ENCODE measurements at places on chromosomes 4 and X.

DNA sequence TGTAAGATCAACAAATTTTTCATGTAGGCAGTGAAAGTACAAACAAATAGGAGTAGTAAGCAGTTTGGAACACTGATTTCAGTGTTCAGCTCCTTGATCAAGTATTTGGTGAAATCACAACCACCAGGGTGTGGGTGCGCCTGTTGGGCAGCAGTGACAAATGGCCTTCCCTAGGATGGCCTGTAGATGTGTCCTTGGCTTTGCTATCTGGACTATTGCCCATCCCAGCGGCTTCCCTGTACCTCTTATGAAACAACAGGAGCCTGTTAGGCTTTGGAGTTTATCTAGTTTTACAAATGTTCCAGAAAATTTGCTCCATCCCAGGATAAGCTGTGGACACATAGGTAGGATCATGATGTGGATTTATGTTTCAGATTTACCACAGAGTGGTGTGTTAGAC is 216.8 kb upstream of the FAT1 start:
- no peak for DNase-seq

GRCh38 chr4:98509721-98510120 is 148.7 kb downstream of the TSPAN5 start:
- no peak for DNase-seq

DNA sequence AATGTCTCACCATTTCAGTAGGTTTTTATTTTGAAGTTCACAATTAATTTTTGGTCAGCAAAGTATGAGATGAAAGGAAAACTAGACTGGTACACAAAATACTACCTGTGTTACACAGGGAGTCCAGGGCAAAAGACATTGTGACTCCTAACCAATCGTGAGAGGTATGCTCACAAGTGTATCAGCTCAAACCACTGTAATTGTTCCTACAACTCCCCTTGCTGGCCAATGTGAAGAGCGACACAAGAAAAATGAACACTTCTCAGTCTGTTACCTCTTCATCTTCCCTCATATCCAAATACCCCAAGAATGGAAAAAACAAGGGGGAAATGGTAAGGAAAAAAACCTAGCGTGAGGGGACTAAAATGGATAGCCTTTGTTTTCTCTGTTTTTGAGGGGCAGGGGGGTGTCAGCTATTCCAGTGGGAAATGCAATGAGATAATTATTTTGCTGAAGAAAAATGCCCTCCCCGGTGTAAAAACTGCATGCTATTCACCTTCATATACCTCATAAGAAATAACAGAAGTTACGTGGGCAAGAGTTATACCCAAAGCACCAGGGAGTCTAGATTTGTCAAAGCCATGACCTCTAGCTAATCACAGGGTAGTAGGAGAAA is 30.6 kb upstream of the NSUN7 start:
- DNase-seq: peak; percentile 18

- no peak for DNase-seq
Observed at GRCh38 chrX:10062352-10062751, 94.4 kb upstream of the CLCN4 start.

DNA sequence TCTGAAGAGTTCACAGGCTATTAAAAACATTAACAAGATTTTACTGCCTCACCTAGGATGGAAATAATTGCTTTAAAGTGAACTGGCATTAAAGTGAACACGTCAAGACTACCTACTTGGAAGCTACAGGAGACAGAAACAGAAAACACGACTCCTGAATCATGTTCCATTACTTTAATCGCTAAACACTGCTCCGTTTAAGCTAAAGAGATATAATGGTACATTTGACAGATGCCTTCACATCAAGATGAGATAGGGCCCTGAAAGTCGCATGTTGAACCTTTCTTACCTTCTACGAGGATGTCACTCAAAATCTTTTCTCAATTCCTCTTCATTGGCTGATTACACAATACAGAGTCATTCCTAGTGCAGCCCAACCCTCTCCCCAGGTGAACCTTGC is 206.3 kb upstream of the GATB start:
- no peak for DNase-seq

GRCh38 chr4:4762909-4763821 is 96.3 kb upstream of the MSX1 start:
- DNase-seq: no peak

DNA sequence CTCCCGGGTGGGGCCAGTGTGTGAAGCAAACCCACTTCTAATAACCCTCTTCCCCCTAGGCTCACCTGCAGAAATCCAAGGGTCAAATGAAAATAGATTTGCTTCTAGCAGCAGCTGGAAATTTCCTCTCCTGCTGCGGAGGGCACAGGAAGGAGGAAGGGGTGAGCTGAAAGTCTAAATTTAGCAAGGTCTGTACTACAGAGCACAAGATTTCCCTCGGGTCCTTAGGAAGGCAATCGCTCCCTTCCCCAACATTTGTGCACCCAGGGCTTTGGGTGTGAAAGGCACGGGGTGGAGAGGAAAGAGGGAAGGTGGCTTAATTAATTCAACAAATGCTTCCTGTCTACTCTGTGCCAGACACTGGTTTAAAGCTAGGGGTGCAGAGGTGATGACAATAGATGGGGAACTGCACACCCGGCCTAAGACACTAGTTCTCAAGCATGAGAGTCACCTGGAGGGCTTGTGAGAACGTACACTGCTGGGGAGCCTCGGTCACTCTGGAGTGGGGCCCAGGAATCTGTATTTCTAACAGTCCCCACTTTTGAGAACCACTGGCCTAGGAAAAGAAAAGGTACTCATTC is 204.4 kb downstream of the NSUN7 start:
- no peak for DNase-seq

GRCh38 chrX:119482481-119483480 is 14.5 kb downstream of the SLC25A5 start:
- DNase-seq: peak; percentile 70

GRCh38 chrX:111375747-111376146 is 36.2 kb downstream of the DCX start:
- DNase-seq: no peak

DNA sequence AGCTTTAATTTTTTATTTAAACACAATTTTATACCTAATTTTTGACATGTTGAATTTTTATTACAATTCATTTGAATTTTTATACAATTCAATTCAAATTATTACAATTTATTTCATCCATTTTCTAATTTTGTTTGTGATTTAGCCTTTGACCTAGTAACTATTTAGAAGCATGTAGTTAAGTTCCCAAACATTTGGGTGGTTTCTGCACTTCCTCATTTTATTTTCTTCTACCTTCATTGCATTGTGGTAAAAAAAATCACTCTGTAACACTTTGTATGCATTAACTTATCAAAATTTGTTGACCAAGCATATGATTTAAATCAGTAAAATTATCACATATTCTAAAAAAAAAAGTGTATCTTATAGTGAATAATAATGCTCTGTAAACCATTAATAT is 928.9 kb downstream of the ARAP2 start:
- no peak for DNase-seq

DNA sequence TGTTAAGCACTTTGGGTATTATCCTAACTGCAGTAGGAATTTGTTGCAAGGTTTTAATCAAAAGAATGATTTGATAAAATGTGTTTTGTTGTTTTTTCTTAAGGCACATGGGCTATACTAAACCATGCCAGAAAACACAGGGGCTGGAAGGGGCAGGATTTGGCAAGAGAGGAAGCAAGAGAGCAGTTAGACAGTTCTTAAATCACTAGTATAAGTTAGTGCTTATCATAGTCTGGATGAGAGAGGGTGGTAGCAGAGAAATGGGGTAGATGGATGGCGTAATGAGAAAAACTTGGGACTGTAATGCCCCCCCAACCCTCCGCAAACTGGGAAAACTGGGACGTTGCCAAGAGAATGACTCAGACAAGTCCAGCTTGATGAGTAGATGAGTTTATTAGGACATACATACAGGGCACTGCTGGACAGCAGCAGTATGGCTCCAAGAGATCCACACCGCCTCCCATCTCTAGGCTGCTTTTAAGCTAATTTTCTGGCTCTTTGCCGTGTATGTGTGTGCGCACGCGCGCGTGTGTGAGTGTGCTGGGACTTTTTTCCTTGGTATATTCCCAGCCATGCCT is 151.5 kb downstream of the PDLIM5 start:
- DNase-seq: no peak

DNA sequence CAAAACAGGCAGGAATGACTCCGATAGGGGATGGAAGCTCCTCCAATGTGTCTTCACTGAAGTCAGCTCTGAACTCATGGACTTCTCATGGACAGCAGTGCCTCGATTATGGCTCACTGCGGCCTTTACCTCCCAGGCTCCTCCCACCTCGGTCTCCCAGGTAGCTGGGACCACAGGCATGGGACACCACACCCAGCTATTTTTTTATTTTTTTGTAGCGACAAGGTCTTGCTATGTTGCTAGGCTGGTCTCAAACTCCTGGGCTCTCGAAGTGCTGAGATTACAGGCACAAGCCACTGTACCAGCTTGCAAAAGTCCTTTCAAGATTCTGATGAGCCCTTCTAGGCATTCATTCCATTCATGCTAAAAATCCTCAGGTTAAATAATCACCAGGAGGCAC is 181.5 kb downstream of the NSUN7 start:
- DNase-seq: no peak

DNA sequence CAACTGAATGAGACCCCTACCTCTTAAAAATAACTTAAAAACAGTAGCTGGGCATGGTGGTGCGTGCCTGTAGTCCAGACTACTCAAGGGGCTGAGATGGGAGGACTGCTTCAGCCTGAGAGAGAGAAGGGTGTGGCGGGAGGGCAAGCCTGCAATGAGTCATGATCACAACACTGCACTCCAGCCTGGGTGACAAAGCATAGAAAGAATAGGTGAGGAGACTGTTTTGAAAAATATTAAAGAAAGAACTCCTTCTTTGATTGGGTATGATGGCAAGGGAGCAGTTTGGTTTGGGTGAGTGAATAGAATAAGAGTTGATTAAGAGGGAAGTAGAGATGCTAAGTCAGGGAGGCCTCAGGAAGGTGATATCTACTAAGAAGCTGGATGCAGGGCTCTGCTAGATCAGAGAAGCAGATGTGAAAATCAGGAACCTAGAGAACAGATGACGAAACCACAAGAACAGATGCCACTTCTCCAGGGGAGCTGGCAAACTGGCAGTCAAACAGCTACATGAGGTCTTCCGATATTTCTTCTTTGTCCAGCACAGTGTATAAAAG is 318.6 kb downstream of the OPHN1 start:
- peak; percentile 14 for DNase-seq

GRCh38 chr4:118837121-118837507 is 1.2 kb upstream of the SEC24D start:
- DNase-seq: no peak

GRCh38 chr4:164768516-164768915 is 14.6 kb downstream of the SMIM31 start:
- DNase-seq: peak; percentile 3

GRCh38 chr4:172845281-172845680 is 323.3 kb upstream of the GALNT7 start:
- DNase-seq: no peak

- DNase-seq: no peak
Observed at GRCh38 chr4:148574911-148575310, 132.7 kb upstream of the NR3C2 start.

DNA sequence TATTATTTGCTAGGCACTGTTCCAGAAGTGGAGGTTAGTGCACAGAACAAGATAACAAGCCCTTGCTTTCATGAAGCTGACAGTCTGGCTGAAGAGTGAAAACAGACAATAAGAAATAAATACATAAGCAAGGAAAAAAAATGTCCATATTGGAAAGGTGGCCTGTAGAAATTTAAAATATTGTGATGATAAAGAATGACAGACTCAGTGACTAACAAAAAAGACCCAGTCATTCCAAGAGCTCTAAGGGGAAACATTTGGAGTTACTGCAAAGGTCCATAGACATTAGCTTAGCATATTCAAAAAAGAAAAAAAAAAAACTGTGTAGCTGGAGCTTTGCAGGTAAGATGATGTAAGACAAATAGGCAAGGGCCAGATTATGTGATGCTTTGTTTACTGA is 1.0 kb upstream of the ANTXR2 start:
- DNase-seq: peak; percentile 26

- no peak for DNase-seq
Observed at GRCh38 chr4:117755438-117755837, 278.8 kb upstream of the NDST3 start.

DNA sequence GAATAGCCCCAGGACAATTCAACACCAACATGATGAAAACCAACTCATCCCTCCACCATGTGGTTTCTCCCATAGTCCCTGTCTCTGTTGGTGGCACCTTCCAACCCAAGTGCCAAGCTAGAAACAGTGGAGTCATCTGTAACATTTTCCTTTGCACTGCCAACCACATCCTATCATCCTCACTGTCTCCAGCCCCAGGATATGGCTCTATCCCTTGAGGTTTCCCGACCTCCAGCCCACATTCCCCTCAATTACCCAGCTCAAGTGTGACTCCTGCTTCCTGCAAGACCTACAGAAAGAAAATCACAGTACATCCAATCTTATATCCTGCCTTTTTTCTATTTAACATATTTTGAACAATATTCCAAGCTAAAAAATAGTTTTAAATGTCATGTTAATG is 24.2 kb downstream of the PNMA6F start:
- no peak for DNase-seq

DNA sequence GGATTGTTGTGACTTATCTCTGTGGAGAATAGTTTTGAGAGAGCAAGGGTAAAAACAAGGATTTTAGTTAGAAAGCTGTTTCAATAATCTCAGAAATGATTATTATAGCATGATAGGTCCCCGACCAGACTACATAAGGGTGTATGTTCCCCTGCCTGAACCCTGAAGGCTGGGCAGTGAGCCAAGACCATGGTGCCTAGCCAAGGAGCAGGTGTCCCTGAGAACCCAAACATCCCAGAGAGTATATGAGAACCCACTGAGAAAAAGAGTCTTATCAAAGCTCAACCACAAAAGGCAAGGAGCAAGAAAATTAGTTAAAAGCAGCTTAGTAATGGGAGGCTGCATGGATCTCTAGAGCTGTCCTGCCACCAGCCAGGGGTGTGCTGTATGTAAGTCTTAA is 94.9 kb upstream of the UNC5C start:
- no peak for DNase-seq

DNA sequence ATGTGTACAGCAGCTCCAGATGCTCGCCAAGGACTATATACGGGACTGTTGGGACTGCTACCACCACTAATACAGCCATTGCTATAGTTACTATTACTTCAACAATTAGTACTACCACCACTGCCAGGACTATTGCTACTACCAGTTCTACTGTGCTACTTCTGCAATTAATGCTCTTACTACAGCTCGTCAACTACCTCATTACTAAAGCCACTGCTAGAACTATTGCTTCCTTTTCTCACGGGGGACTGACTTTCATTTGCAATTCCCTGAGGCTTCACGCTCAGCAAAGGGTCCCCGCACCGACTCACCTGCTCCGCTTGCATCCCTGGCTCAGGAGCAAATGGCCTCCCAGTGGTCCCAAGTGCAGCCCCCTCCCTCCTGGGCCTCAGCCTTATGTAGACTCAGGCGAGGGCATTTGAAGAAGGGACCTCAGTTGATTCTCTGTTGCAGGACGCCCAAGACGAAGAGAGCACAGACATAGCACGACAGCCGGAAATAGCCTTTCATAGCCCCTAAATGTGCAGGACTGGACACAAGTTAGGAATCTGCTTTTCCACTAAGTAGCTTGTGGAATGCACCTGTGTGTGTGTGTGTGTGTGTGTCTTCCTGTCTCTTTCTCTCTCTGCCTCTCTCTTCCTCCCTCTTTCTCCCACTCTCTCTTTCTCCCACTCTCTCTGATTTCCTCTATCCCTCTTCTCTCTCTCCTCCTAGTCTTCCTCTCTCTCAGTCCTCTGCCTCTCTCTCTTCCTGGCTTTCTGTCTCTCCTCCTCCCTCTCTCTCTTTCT is 294.8 kb downstream of the ASMT start:
- DNase-seq: no peak
